ENCODE measurements at places on chromosomes 12 and 14.

- no peak for DNase-seq
These were observed 123.3 kb upstream of the OR4E1 start for GRCh38 chr14:21796916-21797315.

DNA sequence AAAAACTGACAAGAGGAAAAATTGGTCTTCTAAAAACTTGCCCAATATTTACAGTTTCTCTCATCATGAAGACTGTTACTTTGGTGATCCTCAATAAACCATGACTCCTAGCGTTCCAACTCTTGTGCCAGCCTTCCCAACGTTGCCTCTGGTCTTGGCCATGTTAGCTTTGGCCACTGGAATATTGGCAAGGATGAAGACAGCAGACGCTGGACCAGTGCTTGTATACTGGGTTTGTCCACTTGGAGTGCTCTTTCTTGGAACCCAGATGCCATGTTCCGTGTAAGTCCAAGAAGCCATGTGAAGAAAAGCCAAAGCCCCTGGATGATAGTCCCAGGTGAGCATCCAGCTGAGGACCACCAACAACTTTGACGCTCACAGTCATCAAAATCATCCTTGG is 379.6 kb downstream of the NUAK1 start:
- no peak for DNase-seq

DNA sequence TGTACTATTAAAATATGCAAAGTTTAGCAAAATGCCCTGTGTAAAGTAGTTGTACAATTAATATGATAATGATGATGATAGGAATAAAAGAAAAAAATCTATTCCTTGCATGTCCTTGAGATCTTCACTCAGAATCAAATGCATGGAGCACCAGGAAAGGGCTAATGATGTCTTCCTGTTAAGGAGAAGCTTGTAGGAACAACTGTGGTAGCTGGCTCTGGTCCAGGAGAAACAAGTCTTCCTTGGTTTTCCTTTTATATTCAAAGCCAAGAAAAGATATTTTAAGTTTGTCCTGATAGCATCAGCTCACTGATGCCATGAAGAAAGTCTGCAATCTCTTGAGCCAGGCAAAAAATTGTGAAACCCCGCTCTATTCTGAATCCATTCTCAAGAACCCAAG is 138.9 kb downstream of the PIK3C2G start:
- DNase-seq = no peak

DNA sequence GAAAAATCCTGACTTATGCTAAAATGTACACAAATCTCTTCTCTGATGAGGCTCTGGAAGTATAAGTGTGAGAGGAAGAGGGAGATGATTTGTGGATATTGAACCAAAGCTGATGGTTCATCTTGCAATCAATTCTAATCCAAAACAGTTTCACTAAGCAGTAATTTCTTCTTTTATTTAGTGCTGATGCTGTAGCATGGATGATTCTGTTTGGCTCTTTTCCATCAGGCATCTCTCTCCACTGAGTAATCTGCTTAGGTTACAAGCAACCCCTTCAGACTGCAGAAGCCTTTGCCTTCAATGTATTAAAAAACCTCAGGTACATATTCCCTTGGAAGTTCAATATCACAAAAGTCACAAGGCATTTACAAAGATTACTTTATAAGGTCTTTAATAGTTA is 159.1 kb upstream of the CCDC198 start:
- DNase-seq = no peak

DNA sequence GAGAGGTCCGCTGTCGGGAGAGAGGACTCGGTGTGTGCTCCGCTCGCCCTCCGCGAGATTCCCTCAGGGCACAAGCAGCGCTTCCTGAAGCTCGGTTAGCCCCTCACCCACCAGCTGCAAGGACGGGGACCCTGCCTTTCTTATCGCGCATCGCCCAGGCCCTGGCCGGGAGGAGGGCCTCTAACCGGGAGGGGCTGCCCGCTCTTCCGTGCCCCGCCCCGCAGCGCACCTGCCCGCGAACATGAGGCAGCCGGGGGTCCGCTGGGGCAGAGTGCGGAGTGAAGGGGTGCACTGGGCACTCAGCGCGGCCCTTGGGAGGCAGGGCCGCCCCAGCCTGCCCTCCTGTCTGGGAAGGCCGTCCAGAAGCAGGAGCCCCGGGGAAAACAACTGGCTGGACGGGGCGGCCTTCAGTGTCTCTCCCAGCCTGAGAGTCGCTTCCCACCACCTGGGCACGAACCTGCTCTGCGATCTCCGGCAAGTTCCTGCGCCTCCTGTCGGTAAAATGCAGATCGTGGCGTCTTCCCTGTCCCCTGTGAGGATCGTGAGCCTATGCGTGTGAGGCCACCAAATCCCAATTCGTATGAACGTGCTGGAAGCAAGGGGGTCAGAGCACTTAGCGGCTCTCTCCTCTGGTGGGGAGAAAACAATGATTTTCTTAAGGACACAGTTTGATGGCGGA is 28.0 kb upstream of the ADIPOR2 start:
- peak; percentile 37 for DNase-seq

DNA sequence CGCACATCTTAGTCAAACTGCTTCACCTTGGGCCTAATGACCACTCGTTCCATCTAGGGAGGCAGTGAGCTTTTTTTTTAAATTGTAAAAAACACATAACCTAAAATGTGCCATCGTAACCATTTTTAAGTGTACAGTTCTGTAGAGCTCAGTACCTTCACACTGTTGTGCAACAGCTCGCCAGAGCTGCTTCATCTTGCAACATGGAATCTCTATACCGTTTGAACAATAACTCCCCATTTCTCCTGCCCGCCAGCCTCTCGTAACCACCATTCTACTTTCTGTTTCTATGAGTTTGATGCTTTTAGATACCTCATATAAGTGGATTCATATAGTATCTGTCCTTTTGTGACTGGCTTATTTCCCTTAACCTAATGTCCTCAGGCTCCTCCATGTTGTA is 196.2 kb downstream of the CHST11 start:
- DNase-seq = no peak

GRCh38 chr14:91897106-91897701 is 29.9 kb upstream of the TC2N start:
- DNase-seq = no peak

Measured in CD4-positive, alpha-beta T cell treated with Interferon alpha-2 for 1 hour (primary cell).